ENCODE measurements at places on chromosomes 16 and 17.

DNA sequence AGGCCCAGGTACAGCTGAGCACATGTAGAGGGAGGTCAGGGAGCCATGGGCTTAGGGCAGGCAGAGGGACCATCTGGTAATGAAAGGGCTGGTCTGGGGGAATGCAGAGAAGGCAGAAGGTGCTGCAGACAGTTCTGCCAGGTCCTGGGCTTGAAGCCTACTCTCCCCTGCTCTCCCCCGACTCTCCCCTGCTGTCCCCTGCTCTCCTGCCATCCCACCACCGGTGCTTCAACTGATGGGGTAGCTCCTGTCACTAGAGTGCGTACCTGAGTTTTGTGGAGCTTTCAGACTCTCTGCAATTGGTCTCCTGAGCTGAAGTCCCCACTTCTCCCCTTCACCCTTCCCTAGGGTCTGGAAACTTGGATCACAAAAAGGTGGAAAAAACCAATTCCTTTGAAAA is 37.3 kb upstream of the PHOSPHO1 start:
- no peak for ATAC-seq

- no peak for ATAC-seq
These were observed 29.7 kb upstream of the KRT17 start for GRCh38 chr17:41653892-41654677.

GRCh38 chr17:63430223-63430622 is 15.9 kb downstream of the CYB561 start:
- ATAC-seq = no peak

DNA sequence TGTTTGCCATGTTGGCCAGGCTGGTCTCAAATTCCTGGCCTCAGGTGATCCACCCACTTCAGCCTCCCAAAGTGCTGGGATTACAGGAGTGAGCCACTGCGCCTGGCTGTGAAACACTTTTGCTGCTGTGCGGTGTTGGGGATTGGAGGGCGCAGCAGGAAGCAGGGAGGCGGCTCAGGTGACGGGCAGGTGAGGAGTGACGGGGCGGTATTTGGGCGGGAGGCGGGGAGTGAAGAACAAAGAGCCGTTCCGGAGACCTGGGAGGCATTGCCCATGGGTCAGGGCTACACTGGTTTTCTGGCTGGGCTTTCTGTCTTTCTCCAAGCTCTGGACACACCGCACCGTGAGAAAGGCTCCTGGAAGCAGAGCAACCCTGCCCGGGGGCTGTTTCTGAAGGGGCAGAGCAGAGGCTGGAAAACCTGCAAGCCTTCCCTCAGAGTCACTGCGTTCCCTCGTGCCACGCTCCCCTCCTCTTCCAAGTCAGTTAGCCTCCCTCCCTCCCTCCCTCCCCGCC is 22.1 kb downstream of the CRISPLD2 start:
- no peak for ATAC-seq

DNA sequence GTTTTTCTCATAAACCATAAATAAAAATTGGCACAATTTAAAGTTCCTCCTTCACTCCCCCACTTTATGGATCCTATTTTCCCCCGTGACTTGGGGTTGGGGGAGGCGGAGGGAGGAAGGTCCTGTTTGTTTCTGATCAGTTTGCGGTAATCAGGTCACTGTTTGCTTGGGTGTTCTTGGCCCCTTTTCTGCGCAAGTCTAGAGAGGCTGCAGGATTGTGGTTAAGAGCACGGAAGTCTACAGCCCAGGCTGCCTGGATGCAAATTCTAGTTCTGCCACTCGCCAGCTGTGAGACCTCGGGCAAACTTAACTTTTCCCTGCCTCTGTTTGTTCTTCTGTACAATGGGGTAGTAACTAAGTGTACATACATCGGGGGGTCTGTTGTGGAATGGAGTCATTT is 12.1 kb downstream of the ATP2C2 start:
- ATAC-seq = no peak

DNA sequence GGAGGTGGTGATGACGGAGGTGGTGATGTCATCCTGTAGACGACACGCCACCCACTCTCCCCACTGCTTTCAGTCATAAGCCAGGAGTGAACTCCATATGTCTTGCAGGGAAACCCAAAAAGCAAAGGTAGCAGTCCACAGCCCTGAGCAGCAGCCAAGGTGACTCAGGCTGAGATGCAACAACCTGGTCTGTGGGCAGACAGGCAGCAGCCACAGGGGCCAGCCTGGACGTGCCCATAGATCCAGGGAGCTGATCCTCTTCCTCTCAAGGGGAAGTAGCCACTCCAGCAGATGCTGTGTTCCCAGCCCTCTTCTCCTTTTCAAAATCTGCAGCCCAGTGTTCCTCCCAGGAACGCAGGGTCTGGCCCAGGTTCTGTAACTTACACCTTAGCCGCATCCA is 17.3 kb upstream of the CIITA start:
- no peak for ATAC-seq

DNA sequence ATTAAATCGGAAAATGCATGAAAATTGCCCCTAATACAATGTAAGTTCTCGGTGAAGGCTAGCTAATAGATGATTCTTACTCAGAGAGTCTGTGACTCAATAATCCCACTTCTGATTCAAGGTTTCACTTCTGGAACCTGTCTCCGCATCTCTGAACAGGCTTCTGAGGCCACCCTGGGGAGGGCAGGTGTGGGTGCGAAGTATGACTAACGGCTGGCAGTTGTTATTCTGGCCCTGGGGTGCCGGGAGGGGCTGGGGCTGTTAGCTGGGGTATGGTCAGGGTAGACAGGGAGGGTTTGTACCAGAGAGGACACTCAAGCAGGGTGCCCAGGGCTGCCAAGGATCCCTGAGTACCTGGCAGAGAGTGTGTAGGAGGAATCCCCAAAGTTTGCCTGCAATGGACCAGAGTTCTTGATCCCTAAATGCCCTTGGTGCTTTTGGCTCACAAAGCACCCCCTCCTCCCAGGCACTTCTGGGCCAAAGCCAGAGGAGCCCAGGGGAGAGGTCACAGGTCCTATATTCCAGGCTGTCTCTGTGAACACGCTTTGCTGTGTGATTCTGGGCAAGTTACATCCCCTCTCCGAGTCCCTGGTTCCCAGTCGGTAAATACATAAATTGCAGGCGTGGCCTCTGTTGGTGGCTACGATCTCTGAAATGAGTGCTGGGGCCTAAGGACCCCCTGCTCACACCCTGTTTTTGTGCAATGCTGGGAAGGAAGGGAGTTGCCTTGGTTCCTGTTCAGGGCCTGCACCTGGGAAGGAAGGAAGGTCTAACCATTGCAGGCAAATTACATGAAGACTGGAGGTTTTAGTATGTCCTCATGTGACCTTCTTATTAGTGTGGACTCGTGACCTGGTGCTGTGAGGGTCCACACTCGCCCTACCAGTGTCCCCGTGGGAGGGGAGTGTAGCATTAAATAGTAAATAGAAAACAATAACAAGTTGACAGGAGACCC is 49.9 kb upstream of the CPNE2 start:
- no peak for ATAC-seq

DNA sequence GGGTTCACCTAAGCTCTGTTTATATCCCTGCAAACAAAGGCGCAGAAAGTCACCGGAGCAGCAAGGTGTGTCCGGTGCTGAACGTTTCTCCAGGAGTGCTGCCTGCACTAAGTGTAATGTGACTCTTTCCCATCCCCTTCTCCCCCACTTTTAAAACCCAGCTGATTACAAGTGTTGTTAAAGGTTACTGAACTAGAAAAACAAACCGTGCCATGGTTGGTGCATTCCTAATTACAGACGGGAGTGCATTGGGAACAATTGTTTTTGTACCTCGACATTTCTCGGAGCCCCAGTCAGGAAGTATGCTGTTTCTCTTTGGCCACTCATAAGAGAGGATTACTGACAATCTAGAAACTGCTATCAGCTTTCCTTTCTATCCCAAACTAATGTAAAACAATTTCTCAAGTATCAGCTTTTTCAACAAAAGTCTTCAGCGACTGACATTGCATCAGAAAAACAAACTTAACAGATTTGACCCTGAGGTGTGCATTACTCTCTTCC is 441.0 kb upstream of the SALL1 start:
- no peak for ATAC-seq

DNA sequence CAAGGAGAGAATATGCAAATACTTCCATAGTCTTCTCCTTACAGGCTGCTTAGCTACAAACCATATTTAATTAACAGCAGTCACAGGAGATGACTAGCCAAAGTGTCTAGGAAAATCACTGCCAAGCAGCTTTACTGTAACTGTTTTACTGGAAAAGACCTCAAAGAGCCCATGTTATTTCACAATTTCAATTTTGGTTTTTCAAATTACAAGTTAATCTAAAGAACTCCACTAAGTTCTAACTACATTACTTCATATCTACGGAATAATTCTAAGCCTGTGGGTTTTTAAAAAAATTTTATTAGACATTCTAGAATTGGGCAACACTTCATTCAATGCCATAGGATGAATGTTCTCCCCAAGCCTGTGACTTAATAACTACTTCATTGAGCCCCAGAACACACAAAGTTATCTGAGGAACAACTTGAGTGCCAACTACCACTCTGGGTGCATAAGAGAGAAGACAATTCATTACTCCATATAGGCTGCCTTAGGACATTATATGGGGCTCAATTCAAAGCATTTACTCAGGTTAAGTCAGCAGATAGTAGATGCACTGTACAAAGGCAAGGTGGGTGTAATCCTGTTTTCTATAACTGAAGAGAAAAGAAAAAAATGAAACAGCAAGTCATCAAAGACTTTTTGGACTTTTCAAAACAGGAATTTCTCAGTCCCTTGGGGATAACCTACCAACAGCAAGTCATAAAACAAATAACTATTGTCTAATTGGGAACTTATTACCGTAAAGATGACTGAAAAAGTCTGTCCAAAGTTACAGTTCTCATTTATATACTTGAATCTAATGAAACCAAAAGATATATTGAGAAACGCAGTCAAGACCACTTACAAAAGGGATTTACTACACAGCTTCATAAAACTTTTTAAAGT is 33.0 kb downstream of the STAT3 start:
- ATAC-seq = no peak

GRCh38 chr17:69333561-69333960 is 6.6 kb upstream of the ABCA5 start:
- ATAC-seq = no peak

DNA sequence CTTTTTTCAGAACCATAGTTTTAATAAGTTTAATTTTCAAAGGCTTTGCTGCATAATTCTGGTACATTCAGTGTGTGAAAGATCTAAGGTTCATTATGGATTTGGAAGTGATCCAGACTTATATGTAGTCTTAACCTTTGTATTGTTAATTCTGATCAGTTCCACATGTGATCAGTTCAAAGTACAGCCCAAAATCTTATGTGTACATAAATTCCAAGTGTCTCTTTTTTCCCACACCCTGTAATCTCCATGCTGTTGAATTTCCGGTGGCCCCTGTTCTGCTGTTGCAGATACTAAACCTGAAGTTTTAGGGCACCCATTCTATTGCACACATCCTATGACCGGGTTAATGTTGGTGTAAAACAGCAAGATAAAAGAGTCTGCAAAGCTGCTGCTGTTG is 1147.5 kb upstream of the CDH8 start:
- no peak for ATAC-seq

GRCh38 chr17:1203967-1204291 is 24.1 kb upstream of the ABR start:
- ATAC-seq = no peak

- no peak for ATAC-seq
These were observed 2.7 kb downstream of the MAPT start for GRCh38 chr17:45896803-45897693.

DNA sequence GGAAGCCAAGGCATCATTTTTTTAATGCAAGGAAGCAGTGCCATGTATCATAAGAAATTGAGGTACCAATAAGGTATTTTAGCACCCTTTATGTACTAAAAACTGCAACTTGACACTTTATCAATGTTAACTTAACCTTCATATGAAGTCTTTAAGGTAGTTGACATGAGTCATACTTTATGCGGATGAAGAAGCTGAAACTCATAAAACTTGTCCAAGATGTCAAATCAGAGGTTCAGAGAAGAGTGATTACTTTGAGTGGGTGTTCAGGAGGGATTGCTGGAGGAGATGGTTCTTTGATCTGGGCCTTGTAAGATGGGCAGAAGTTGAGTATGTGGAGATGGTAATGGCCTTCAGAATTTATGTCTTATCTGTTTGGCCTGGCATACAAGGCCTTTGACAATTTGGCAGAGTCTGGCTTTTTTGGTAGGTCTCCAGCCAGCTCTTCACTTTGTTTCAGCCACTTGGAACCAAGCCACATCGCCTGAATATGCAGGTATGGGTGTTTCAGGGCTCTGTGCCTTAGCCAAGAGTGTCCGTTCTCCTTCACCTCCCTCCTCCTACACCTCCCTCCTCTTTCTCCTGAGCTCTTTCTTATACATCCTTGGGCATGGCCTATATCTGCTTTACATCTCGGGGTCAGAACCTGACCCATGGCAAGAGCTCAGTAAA is 23.7 kb downstream of the YPEL2 start:
- no peak for ATAC-seq

GRCh38 chr16:24214992-24215391 is 41.1 kb upstream of the CACNG3 start:
- ATAC-seq = no peak

- ATAC-seq = peak; percentile 91
These were observed 21.7 kb upstream of the USP36 start for GRCh38 chr17:78862073-78863023.

DNA sequence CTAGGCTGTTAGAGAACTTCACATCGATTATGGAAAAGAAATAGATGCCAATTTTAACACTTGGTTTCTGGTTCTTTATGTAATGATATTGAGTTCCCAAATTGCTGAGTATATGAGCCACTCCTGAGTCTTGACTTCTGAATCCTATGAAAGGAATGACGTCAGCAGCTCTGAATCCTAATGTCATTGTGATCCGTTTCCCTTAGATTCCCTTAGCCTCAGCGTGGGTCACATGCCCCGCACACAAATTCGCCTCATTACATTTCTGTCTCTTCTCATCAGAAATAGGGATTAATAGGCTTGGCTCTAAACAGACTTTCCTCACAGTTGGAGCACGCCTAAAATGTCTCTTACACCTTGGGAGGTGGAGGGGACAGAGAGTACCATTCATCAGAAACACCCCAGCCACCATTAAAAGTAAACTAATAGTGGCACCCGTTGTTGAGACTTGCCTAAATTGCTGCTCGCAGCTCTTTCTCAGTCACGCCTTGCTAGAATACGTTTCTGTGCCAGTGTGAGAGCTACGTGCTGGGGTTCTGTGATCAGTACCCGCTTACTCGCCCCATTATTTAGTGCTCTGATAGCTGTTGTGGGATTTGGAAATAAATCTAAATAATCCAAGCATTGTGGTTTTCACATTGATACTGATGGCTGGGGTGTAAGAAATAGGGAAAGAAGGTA is 7.1 kb downstream of the MRM3 start:
- ATAC-seq = no peak

GRCh38 chr16:12535535-12536411 is 267.9 kb downstream of the CPPED1 start:
- no peak for ATAC-seq

DNA sequence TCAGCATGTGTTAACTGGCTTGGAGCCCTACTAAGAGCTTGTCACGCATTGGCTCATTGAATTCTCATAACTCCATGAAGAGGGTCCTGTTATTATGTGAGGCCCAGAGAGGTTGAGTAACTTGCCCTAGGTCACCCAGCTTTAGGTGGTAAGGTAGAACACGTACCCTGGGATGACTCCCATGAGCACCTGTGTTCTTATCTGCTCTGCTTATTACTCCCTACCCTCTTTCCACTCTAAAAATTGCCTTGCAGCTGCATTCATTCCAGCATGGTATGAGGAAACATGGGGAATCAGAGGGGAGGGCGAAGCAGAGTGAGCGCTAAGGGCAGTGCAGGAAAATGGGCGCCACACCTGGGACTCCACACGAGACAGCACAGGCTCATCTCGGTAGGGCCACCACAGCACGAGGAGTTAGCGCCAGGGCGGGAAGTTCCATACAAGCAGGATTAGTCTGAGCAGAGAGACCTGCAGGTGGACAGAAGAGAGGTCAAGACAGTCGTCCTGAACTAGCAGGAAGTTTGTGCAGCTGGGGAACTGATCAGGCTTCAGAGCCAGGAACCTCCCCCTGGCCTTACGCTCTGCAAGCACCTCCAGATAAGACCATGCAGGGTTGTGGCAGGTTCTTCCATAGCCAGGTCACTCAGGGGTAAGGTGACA is 10.1 kb downstream of the COPZ2 start:
- ATAC-seq = no peak
